ENCODE measurements at places on chromosomes 1 and 21.

- DNase-seq: peak; percentile 48
Measured at GRCh38 chr1:222464841-222465210, 83.1 kb downstream of the HHIPL2 start.

GRCh38 chr1:20233866-20234265 is 47.5 kb upstream of the PLA2G2C start:
- no peak for DNase-seq

- no peak for DNase-seq
Measured at GRCh38 chr1:203335503-203335902, 15.4 kb downstream of the FMOD start.

DNA sequence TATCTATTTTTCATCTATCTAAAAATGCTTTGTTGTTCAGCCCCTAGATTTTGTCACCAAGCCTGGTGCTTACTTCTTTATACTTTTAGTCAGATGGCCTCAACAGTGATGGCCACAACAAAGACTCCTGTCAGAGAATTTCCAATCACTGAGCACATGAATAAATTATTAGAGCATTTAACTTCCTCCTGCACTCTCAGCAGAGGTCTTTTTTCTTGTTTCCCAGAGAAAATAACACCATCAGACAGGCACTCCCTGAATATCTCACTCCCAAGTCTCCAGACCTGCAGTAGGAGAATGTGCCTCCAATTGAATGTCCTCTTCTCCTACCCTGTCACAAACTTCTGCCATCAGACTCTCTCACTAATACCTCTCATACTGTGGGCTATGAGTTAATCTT is 616.0 kb upstream of the NR5A2 start:
- no peak for DNase-seq

GRCh38 chr1:62142496-62142895 is 52.2 kb upstream of the L1TD1 start:
- no peak for DNase-seq

- DNase-seq: no peak
Measured at GRCh38 chr1:44759077-44759476, 16.3 kb upstream of the RPS8 start.
